ENCODE measurements at places on chromosomes 7 and 10. TPM values are rescaled to one million over a fixed set of nuclear protein-coding genes. Genes with fewer than 3 reads are reported as not detected.

INSIG1 gene
- 109 TPM for total RNA-seq

DNA sequence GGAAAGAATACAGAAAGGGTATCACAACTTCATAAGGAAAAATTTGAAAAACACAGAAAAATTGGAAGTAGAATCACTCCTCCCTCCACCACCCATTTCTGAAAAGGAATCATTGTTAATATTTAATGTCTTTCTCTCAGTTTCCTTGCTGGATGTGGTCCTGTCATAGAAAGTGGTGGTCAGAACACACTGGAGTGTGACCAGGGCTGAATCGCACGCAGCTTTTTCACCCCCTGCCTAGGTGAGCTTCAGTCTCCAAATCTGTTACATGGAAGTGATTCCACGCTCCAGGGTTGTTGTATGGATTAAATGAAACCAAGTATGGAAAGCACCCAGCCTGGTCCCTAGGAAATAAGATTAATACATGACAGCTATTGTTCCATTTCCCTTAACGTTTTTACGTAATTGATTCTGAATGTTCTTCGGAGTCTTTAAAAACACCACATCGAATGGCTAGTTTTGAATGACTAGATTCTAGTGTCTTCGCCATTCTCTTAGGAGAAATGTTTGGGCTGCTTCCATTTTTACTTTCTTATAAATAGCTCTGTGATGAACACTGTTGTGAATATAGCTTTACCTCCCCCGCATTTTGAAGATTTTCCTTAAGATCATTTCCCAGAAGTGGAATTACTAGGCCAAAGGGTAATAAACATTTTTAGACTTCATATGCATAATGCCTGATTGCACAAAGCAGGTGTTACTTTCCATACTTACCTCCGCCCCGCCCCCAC lies 10.9 kb upstream of the DUSP5 start:
- DNase-seq: no peak

GRCh38 chr7:114160925-114161324 lies 242.1 kb upstream of the PPP1R3A start:
- DNase-seq: no peak

GRCh38 chr7:28338041-28338440 lies 74.3 kb upstream of the CREB5 start:
- DNase-seq: no peak

GRCh38 chr10:118914629-118915028 lies 114.9 kb upstream of the NANOS1 start:
- DNase-seq: no peak

CALHM2 gene
- total RNA-seq: 3.1 TPM

- DNase-seq: no peak
Measured at GRCh38 chr10:71221586-71222202, 9.3 kb downstream of the UNC5B start.

FOXK1 gene
- 19.8 TPM for total RNA-seq

- no peak for DNase-seq
Measured at GRCh38 chr10:91420868-91421267, 10.7 kb downstream of the HECTD2 start.

GRCh38 chr10:132611026-132611910 lies 73.7 kb downstream of the INPP5A start:
- no peak for DNase-seq

- no peak for DNase-seq
Measured at GRCh38 chr10:31694929-31695837, 233.4 kb downstream of the ARHGAP12 start.

PDLIM1 gene
- 1.4 TPM for total RNA-seq

DNA sequence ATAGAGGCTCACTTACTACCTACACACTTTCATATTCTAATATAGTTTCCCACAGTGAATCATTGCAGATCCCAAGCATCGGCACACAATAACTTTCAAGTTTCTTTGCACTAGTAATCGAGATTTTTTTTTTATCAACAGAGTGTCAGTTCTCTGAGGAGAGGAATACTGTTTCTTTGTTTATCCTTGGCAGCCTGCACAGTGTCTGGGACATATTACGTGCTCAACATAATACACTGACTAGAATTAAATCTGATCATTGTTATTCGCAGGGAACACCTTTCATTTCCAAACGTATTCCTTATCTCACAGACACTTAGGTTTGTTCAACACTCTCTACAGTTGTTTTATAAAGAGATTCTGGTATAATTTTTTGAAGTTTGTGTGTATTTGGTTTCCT lies 95.3 kb downstream of the CACNA2D1 start:
- DNase-seq: no peak

- DNase-seq: no peak
Measured at GRCh38 chr7:1053002-1053411, 8.7 kb downstream of the GPR146 start.

GRCh38 chr10:78559661-78560340 lies 509.0 kb upstream of the ZMIZ1 start:
- DNase-seq: no peak

DNA sequence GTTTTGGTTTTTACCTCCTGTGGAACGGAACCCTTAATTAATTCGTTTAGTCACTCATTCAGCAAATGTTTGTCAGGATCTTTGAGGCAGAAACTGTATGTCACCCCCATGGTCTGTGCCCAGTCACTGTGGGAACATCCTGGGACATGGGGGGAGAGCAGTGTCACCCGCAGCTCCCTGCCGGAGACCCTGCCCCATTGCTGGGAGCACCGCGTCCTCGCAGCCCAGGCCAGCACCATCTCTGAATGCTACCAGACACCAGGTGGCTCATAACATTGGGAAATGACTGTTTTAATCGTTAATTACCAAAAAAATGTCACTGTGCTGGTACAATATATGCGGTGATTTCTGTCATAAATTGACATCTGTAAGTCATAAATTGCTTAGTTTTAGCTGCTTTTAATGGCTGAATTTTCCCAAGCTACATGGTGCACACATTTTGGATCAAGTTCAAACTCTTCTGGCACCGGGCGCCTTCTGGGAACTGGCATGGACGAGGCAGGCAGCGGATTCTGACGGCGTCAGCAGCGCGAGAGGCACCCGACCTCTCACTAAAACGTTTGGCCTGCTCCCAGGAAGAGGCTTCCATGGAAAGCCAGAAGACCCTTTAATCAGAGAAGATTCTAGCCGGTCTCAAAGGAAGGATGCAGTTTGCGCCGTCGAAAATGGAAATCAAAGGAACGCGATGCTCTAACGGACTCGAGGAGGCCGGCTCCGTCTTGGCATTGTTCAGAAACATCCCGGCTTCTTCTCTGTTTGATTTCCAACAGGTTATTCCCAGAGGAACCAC lies 184.2 kb downstream of the ADARB2 start:
- DNase-seq: no peak

GRCh38 chr7:152636441-152636840 lies 39.5 kb downstream of the XRCC2 start:
- no peak for DNase-seq

- DNase-seq: no peak
Measured at GRCh38 chr7:92714280-92714679, 122.1 kb downstream of the CDK6 start.

Measured in occipital lobe (tissue), 3 donors.